Calu3 (cell line): ENCODE measurements at places on chromosomes 16 and 17.

DNA sequence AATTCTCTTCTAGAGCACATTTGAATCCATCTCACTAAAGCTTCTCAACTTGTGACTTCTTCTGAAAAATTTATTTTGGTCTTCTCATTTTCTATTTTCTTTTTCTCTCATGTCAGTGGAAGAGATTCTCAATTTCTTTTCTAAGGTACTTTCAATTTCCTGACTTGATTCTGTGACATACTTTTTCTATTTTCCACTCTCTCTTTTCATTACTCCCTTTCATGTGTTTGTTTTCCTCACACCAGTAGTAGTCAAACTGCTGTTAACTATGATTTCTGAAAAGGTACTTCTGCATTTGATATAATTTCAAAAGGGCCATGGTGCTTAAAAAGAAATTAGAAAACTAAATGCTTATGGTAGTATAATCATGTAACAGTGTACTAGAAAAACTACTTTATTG lies 41.9 kb downstream of the NFAT5 start:
- no peak for DNase-seq

- DNase-seq: no peak
These were observed 97.8 kb downstream of the ARHGAP44 start for GRCh38 chr17:12887088-12887487.

- DNase-seq: no peak
These were observed 170.3 kb downstream of the CHD9 start for GRCh38 chr16:53224951-53225533.

DNA sequence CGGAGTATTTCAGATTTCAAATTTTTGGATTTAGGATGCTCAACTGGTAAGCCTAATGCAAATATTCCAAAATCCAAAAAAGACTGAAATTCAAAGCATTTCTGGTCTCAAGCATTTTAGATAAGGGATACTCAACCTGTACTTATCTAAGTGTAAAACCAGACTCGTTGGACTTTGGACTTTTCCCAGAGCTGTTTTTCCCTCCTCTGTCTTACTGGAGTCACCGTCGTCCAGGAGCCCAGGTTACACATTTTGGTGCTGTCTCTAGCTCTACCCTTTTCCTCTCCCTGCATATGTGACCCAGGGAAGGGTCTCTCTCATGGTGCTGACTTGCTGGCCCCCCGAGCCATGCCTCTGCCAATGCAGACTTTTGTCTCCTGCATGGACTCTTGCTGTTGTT lies 46.0 kb upstream of the MMP2 start:
- DNase-seq: no peak

- DNase-seq: no peak
These were observed 15.4 kb downstream of the KCNJ2 start for GRCh38 chr17:70184770-70185169.

GRCh38 chr16:27571433-27572326 lies 21.7 kb downstream of the KATNIP start:
- DNase-seq: no peak

GRCh38 chr17:75645501-75645888 lies 12.3 kb downstream of the SMIM5 start:
- peak; percentile 91 for DNase-seq

- DNase-seq: peak; percentile 86
These were observed 47.8 kb downstream of the BMERB1 start for GRCh38 chr16:15482068-15482747.
